ENCODE measurements at places on chromosomes 4 and X.
A peak's percentile ranks its signal among the peaks of the same experiment; 100 is the strongest.

DNA sequence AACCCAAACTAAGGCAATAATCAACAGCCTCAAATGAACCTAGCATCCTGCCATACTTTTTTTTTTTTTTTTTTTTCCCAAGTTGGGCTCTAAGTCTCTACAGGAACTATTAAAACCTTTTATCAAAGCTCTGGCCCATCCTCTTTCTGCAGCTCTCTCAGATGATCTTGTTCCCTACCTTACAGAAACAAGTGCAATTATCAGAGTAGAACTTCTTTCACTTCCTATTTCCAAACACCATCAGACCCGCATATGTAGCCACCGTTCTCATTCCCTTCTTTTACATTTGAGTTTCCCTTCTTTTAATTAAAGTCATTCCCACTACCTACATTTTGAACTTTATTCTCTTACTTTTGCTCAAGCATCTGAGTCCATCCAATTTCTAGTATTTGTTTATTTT is 690.6 kb downstream of the DMD start:
- no peak for DNase-seq

DNA sequence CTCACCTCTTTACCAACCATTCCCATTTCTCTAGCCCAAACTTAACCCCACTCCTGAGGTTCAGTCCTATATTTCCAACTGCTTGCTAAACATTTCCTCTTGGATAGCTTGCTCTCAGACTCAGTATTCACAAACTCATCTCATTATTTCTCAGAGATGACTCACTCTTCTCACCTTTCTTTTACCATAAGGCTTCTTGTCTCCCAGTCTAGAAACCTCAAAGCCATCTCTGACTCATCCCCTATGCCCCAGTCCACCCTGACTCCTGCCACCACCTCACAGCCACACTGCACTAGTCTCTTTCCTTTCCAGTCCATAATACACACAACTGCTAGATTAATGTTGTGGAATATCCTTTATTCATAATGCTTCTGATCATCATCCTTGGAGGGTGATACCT is 4.8 kb downstream of the FRMPD3 start:
- DNase-seq, result no peak

DNA sequence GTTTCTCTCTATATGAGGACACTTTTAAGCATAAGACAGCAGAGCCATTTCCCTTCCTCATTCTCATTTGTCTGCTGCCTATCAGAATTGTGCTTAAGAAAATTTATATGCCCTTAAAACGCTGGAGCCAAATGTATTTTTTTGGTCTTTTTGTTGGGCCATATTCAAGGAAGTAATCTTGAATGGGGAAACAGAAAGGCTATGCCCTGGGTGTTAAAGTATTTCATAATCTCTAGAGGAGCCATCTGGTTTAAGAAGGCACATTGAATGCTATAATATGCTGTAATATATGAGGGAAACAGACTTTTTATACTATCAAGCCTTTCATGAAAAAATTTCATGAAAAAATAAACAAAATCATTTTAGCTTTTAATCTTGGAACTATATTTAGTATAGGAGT is 4.3 kb downstream of the DMD start:
- no peak for DNase-seq

GRCh38 chr4:35793045-35793722 is 451.1 kb downstream of the ARAP2 start:
- peak; percentile 13 for DNase-seq

GRCh38 chr4:139826426-139826825 is 160.8 kb downstream of the MGST2 start:
- no peak for DNase-seq

DNA sequence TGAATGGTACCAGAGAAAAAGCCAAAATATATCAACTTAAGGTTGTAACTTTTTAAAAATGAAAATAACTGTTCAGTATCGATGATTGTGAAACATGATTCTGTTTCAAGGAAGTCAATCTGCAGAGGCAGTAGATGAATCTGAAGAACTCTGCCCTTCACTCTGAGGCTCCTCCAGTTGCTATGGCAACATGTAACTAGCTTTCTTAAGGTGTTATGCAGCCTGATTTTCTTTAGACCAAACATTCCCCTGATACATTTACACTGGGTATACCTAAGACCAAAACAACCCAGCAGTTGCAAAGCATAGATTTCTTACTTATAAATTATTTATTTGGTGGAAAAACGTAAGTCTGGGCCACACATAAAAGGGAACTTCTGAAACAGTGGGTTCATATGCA is 133.6 kb upstream of the RASGEF1B start:
- DNase-seq, result no peak

DNA sequence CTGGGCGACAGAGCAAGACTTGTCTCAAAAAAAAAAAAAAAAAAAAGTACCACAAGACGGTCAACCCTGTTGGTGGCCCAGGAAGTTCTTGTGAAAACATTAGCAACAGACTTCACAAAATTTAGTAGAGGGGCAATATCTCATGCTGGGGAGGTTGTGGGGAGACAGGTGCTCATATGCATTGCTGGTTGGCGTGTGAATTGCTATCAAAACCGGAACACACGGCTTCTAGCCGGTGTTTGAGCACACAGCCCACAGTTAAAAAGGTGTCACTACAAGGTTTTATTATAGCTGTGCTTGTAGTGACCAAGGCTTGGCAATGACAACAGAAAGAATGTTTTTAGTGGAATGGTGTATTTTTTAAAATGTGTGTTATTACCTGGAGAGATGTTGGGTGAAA is 41.8 kb downstream of the SMS start:
- DNase-seq, result no peak

DNA sequence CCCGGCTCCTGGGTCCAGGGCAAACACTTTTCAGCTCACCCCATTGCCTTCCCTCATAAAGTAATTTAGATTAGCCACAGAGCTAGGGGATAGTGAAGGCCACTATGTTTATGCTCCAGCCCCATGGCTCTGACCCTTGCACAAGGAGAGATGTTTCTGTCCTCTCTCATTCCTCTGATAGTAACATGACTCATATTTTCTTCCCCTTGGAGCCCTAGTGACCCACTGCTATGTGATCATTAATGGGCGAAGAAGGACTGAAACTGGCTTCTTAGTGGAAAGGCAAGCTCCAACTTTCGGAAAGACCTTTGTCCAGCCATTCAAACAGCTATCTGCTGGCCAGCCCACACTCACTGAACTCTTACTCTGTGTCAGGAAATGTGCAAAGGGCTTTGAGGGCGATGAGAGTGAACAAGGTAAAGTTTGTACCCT is 12.3 kb downstream of the CLDN2 start:
- no peak for DNase-seq

- no peak for DNase-seq
These were observed at the start of gene POF1B for GRCh38 chrX:85379174-85379907. Gene POF1B (minus strand): TSS chrX:85379665. CDS start chrX:85379454, 211 bp downstream.

GRCh38 chr4:11565899-11566298 is 137.2 kb upstream of the HS3ST1 start:
- no peak for DNase-seq

GRCh38 chr4:37978248-37978924 is 18.2 kb downstream of the PTTG2 start:
- DNase-seq, result no peak

DNA sequence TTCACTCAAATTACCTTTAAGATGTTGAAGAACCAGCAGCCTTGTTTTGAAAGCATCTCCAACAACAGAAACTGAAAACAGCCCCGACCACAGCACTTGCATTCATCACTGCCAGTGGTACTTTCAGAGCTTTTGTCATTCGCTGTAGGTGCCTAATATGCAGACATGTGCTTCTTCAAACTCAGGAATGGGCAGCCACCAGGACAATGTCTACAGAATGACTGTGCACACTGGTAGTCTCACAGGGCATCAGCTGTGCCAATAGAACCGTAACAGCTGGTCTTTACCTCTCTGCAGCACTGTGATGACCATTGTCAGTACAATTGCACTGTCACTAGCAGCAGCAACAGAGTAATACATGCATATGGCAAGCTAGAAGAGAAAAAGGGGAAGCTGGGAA is 1149.7 kb downstream of the STPG2 start:
- DNase-seq, result no peak

- no peak for DNase-seq
These were observed 725.8 kb downstream of the RAPGEF2 start for GRCh38 chr4:159828687-159829086.

Data from fibroblast of skin of scalp (primary cell).